ENCODE measurements at places on chromosomes 5 and 9. TPM values are rescaled to one million over a fixed set of nuclear protein-coding genes. Genes with fewer than 3 reads are reported as not detected.
A peak's percentile ranks its signal among the peaks of the same experiment; 100 is the strongest.

- no peak for DNase-seq
Measured at GRCh38 chr5:125064621-125065438, 318.4 kb upstream of the ZNF608 start.

Gene LRRC26
- polyA plus RNA-seq: 0.63 TPM

DNA sequence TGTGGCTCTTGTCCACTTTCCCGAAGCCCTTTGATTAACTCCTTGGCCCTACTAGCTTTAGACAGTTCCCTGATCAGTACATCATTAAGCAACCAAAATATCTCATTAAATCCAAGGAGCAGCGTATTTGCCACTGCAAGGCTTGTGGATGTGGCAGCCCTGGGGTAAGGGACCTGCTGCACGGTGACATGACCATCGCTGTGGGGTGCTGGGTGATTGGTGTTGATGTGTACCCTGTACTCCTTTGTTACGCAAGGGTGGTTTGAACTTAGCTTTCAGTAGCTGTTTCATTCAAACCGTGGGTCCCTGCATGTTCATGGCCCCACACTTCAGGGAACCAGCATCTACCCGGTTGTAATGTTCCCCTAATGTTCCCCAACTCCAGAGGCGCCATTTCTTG lies 41.0 kb downstream of the OTULIN start:
- DNase-seq: no peak

DNA sequence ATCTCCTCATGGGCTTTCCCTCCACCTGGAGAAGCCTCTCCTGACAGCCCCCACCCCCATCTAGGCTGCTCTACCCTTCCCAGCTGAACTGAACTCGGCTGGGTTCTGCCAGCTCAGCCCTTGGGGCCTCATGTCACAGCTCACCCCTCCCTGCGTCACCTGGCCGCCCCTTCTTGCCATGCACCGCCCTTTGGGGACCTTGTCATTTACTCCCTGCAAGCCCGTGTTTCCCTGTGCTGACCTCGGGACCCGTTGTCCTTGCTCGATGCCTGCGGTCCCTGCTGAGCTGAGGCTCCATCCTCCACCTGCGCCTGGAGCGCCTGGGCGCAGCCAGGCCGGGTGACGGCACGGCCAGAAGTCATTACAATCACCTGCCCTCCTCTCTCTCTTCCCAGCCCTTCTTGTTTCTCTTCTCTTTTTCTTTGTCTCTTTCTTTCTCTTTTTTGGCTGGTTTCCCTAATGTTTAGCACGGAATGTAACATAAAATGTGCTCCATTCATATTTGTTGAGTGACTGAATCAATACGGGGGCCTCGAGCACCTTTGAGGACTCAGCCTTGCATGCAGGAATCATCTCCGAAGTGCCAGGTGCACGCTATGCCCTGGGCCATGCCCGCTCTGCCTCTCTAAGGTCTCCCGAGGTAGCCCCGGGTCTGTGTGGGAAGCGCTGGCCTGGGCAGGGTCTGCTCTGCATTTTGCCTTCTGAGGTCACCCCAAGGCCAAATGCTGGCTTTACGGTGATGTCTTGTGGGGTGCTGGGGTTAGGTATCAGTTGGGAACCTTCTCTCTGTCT lies 48.1 kb upstream of the COL5A1 start:
- no peak for DNase-seq

DNA sequence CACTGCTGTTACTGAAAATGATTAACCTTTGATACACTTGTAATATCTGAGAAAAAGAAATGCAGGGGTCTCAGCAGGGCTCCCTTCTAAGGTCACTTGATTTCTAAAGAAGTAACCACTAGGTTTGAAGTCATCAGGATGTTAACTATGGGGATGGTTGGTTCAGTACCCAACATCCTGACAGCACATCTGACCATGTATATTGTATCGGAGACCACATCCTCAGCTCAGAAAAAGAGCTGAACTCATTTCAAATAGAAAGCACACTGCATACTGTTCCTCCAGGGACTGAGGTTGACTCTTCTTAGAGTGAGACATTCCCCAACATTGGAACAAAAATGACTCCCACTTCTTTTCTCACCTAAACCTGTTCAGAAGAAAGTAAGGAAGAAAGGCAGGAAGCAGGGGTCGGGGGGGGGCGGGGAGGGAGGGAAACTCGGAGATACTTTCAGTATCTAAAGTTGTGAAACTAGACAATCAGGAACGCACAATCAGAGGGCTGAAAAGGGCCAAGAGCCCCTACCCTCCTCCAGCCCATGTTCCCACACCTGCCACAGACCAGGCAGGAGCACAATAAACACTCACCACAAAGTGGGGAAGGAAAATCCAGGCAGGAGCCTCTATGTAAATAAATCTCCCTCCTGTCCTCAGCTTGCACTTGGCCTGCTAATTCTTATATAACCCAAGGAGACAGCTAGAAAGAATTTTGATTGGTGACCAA lies 730 bp upstream of the GZMA start:
- no peak for DNase-seq

Gene TLX3
- not detected for polyA plus RNA-seq

Gene TMC1
- polyA plus RNA-seq: 0.42 TPM

DNA sequence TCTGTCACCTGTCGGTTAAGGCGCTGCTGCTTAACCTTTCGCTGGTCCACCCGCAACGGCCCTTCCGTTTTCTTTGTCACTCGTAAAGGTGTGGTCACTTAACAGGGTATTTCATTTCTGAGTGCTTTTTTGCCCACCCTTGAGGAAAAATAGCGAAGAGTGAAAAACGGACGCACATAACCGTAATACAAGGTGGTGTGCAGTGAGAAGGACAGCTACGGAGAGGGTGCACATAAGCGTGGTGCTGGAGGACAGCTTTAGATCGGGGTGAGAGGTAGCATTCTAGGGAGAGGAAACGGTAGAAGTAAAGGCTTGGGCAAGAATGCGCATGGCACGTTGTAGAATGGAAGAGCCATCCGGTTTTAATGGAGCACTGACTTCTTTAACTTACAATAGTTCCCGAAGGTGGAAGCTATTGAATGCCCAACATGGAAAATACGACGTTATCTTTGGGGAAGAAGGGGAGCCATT lies 761 bp downstream of the CCT5 start:
- DNase-seq: peak; percentile 5
